ENCODE measurements at places on chromosomes 6 and 20.

GRCh38 chr6:120478650-120479049 lies 855.6 kb downstream of the TBC1D32 start:
- no peak for DNase-seq

- no peak for DNase-seq
These were observed 113.3 kb upstream of the SLC2A12 start for GRCh38 chr6:134165561-134166201.

GRCh38 chr20:53642196-53643030 lies 48.8 kb upstream of the ZNF217 start:
- no peak for DNase-seq

DNA sequence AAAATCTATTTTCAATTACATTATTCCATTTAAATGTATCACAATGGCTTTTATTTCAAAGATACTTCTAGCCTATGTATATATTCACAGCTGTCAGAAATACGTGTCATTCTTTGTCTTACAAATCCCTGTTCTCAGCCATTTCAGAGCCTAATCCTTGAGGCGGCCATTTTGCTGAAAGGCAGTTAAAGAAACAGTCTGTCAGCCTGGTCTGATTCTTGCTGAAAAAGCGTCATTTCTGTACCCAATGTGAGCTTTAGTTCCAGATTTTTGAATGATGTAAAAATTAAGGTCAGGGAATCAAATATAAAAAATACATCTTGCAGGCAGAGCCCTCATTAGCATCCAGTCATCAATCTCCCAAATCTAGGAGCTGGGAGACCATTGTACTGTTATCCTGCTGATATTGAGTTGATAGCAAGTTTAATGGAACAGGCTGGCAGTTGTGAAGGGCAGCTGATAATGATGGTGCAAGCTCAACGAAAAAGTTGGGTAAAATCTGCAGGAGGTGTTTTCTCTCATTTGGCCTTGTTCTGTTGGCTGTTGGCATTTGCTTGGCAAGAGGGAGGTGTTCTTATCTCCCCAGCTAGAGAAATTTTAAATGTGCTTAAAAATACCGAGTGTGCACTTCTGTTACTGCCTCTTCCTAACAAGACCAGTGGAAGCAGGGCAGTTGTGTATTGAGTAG lies 314.8 kb downstream of the SOX4 start:
- DNase-seq: no peak

GRCh38 chr20:37198932-37199660 lies 19.7 kb upstream of the MROH8 start:
- no peak for DNase-seq

- no peak for DNase-seq
These were observed 116.5 kb downstream of the MAP3K4 start for GRCh38 chr6:161107779-161108730.

GRCh38 chr20:23702021-23702420 lies 13.2 kb upstream of the CST4 start:
- DNase-seq: no peak

- DNase-seq: no peak
These were observed 19.9 kb downstream of the PFDN4 start for GRCh38 chr20:54227751-54228150.

- no peak for DNase-seq
These were observed 87.5 kb upstream of the HDAC2 start for GRCh38 chr6:114058435-114058834.

GRCh38 chr6:108476376-108476775 lies 84.3 kb upstream of the FOXO3 start:
- DNase-seq: no peak

DNA sequence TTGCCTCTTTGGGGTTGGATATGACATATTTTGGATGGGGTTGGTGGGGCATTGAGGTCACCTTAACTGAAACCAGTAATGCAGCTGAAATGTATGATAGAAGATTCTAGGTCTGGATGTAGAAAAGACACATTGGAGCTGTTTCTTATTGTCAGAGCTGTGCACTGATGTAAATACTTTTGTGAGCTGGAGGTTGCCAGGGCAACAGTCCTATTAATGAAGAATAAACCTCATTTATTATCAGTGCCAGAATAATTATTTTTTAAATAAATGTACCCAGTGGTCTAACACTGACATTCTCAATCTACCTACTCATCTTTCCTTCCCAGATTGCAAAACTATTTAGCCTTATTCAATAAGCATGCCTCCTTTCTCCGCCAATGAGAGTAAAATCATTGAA lies 57.0 kb downstream of the CAP2 start:
- no peak for DNase-seq

All from stimulated activated CD8-positive, alpha-beta memory T cell treated with anti-CD3 and anti-CD28 coated beads, Interleukin-4, amount 100 ng/mL, for 1 hour (primary cell).